Activated naive CD4-positive, alpha-beta T cell treated with anti-CD3 and anti-CD28 coated beads, Interleukin-2, amount 10 ng/mL, durations not matched to agents 7 days and 5 days (primary cell): ENCODE measurements at places on chromosomes 13 and 19.
A peak's percentile ranks its signal among the peaks of the same experiment; 100 is the strongest.

DNA sequence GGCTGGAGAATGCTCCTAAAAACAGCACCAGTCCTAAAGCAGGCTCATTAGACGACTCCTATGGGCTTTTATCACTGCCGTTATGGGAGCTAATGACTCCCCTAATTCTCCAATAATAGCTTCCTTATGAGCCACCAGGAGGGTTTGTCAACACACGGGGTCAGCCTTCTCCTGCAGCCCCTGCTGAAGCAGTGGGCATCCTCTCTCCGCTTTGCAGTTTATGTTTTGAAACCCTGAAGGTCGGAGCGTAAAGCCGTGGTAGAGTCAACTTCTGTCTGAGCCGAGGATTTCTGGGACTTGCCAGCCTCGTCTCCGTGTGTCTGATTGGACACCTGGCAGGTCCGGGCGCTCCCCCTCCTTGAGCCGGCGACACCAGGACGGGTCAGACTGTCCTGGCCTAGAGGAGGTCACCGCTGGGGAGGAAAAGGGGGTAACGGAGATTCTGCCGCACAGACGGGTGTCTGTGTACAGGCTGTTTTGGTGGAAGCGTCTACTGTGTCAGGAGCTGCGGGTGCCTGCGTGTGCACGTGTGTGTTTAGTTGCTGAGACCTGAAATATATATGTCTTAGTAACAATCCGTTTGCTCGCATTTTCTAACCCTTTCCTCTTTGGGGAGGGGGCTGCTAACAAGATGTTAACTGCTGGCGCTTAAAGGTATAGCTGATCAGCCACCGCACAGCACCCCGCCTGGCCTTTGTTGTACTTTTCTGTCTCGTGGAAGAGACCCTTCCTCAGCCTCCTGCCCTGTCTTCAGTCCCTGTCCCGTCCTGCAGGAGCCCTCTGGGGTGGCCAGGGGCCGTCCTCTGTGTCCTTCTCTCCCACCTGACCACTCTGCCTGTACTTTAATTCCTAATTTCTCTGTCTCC lies 1.9 kb downstream of the KDM4B start:
- DNase-seq: peak; percentile 32

GRCh38 chr19:7867092-7867844 lies 6.9 kb downstream of the PRR36 start:
- DNase-seq: no peak

DNA sequence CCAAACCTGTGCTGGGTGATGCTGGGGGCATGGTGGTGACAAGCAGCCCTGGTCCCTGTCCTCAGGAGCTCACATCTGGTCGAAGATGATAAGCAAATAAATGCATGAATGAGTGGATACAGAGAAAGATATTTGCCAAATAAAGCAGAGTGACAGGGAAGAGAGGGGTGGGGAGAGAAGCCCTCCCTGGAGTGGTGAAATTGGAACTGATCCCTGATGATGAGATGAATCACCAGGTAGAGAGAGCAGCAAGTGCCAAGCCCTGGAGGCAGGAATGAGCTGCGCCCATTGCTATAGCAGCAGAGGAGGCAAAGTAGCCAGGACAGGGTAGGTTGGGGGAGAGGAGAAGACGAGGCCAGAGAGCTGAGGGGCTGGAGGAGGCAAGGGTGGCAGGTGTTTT lies 13.7 kb downstream of the FXYD5 start:
- DNase-seq: no peak

- DNase-seq: no peak
These were observed 142.3 kb upstream of the ARGLU1 start for GRCh38 chr13:106710266-106710665.

GRCh38 chr19:47152632-47153031 lies 22.0 kb downstream of the SAE1 start:
- DNase-seq: no peak
